ENCODE measurements at places on chromosomes 5 and 9. TPM values are rescaled to one million over a fixed set of nuclear protein-coding genes. Genes with fewer than 3 reads are reported as not detected.

CNTLN gene
- 6.9 TPM for total RNA-seq

SLC36A3 gene
- not detected for total RNA-seq

BRINP1 gene
- total RNA-seq: not detected

DNA sequence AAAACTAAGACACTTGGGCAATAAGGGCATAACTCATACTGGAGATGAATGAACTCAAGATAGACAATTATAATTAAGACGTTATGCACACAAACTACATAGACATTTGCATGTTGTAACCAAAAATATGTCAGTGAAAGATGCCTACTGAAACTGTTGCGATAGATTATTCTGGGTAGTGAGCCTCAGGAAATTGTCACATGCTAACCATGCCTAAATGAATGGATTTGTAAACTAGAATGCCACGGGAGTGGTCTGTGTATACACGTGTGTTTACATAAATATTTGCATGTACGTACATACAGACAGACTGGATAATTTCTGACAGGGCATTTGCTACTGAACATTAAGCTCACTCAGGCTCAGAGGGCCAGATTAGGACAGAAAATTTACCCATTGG lies 1.2 kb downstream of the NIPSNAP3B start:
- DNase-seq: no peak
- no peaks in the 10 kb centered on the region for H3K27me3 ChIP-seq
- no peak overlapping the region for H3K27ac ChIP-seq

GRCh38 chr5:178242416-178242815 lies 9.8 kb upstream of the PHYKPL start:
- no peak overlapping the region for H3K27ac ChIP-seq
- no peak overlapping the region for H3K4me3 ChIP-seq
- H3K36me3 ChIP-seq: no peaks in the 10 kb centered on the region

DNA sequence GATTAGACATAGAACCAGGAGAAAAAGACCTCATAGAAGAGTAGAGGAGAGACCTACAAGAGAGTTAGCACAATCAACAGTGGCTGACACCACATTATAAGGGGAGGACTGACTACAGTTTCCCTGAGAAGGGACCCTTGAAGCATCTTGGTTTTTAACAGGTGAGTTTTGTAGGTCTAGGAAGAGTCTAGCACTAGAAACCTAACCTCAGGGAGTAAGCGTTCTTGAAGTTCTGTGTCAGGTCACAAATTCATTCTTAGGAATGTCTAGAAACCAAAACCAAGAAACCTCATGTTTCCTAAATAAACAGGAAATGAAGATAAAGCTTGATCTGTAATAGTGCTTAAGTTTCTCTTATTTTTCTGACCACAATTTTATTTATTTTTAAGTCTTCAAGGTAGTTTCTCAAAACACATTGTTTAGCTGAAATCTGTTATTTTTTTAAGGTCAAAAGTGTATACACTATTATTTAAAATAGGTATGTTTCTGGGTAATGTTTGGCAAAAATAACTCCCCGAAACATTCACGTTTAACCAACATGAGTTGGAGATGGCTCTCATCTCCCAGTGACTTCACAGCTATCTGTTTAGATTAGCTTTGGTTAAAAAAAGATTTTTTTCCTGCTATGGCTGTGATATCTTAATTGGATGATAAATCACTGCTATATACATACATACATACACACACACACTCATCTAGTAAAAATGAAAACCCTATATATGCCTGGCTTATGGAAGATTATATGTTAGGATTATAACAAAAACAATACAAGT lies 37.1 kb downstream of the MAP3K1 start:
- no peaks in the 10 kb centered on the region for H3K27me3 ChIP-seq
- H3K4me3 ChIP-seq: no peak overlapping the region
- no peaks in the 10 kb centered on the region for H3K36me3 ChIP-seq
- no peak overlapping the region for H3K27ac ChIP-seq
- DNase-seq: no peak

GRCh38 chr5:134647750-134648424 lies 698 bp upstream of the SEC24A start:
- H3K4me1 ChIP-seq: peaks cover 17% of the 10 kb centered on the region
- H3K27me3 ChIP-seq: no peaks in the 10 kb centered on the region
- peak overlapping the region; percentile 90 for H3K27ac ChIP-seq
- H3K36me3 ChIP-seq: peaks cover 17% of the 10 kb centered on the region
- no peak for DNase-seq

- H3K36me3 ChIP-seq: peaks cover 5% of the 10 kb centered on the region
- DNase-seq: no peak
- H3K27me3 ChIP-seq: no peaks in the 10 kb centered on the region
Measured at GRCh38 chr9:122042056-122042455, 51.1 kb downstream of the TTLL11 start.

- no peak overlapping the region for H3K27ac ChIP-seq
- H3K4me1 ChIP-seq: no peaks in the 10 kb centered on the region
- no peaks in the 10 kb centered on the region for H3K27me3 ChIP-seq
- no peaks in the 10 kb centered on the region for H3K36me3 ChIP-seq
- no peak for DNase-seq
Measured at GRCh38 chr5:178667688-178668087, 40.8 kb upstream of the CLK4 start.

DNA sequence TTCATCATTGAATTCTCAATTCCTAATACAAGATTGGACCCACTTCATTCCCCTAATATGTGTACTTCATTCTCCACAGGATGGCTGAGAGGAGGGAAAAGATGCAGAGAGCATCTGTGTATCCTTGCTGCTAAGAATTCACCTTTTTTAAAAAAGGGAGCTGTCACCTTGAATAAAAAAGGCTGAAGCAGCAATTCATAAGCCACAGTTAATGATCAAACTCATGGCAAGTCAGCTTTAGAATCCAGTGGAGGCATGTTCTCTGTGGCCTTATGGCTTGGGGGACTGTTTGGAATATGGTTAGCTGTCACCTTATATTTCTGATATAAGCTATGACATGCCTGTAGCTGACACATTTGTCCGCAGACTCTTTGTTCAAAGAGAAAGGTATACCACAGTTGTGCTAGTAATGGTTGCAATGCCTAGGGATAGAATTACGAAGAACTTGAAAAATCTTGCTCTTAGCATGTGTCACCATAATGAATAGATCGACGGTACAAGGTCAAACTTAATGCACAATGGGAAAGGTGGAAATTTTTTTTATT lies 256.8 kb upstream of the TNC start:
- no peaks in the 10 kb centered on the region for H3K27me3 ChIP-seq
- no peak overlapping the region for H3K27ac ChIP-seq
- no peak for DNase-seq
- 0 out of 2 replicates have a peak, but pooled peaks cover 3% of the 10 kb centered on the region for H3K36me3 ChIP-seq
- H3K4me3 ChIP-seq: no peak overlapping the region

All from SJSA1 (cell line).